Activated CD8-positive, alpha-beta T cell treated with anti-CD3 and anti-CD28 coated beads, Interleukin-2, amount 10 ng/mL, durations not matched to agents 7 days and 5 days (primary cell): ENCODE measurements at places on chromosomes 4 and X. TPM values are rescaled to one million over a fixed set of nuclear protein-coding genes. Genes with fewer than 3 reads are reported as not detected.

DCLK2 gene
- total RNA-seq: not detected

FRAS1 gene
- 0.08 TPM for total RNA-seq

CT83 gene
- total RNA-seq: not detected

RAB41 gene
- not detected for total RNA-seq

DNA sequence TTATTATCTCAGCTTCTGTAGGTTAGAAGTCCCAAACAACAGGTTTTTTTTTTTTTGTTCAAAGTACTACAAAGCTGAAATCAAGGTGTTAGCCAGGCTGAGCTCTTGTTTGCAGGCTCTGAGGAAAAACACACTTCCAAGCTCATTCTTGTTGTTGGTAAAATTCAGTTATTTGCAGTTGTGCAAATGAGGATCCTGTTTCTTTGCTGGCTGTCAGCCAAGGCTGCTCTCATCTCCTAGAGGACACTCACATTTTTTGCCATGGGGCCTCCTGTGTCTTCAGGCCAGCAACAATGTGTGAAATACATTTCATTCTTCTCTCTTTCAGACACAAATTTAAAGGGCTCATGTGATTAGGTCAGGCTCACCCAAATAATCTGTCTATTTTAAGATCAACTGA, 60.3 kb upstream of the HSD17B10 start:
- H3K27me3 ChIP-seq: peaks cover 6% of the 10 kb centered on the region
- no peaks in the 10 kb centered on the region for H3K4me1 ChIP-seq
- H3K27ac ChIP-seq: no peak overlapping the region
- no peaks in the 10 kb centered on the region for H3K36me3 ChIP-seq
- no peak for DNase-seq

DNA sequence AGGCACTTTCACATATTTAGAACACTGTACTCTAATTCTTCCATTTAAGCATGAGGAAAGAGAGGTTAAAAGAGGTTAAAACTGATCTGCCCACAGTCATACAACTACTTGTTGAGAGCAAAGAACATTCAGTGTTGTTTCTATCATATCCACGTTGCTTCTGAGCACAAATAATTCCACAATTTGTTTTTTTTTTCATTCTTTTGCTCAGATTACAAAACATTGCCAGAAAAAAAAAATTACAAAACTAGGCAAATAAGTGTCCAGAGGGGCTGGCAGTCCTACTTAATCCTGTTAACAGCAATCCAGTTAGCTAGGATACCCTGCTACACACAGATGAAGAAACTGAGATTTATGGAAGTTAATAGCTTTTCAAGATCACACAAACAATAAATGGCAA, 6.3 kb upstream of the USP53 start:
- peaks cover 35% of the 10 kb centered on the region for H3K4me1 ChIP-seq
- H3K36me3 ChIP-seq: peaks cover 4% of the 10 kb centered on the region
- DNase-seq: no peak
- H3K4me3 ChIP-seq: no peak overlapping the region
- no peaks in the 10 kb centered on the region for H3K27me3 ChIP-seq
- no peak overlapping the region for H3K27ac ChIP-seq

DNA sequence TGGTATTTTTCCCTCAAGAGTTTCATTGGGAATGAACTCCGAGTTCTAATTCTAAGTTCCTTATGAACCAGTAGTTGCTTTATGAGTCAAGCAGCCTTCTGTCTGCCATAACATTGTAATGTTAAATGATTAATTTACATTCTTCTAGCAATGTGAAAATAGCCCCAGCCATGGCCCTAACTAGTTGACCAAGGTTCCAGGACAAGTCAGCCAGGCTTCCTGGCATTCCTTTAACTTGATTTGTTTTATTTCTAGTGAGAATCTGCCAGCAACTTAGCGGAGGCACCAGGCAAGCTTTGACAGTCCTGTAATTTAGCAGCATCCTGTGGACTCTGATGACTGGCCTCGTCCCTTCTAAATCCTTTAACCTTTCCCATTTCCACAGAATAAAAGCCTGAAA, 69.0 kb downstream of the GLRA2 start:
- H3K27me3 ChIP-seq: no peaks in the 10 kb centered on the region
- H3K4me3 ChIP-seq: no peak overlapping the region
- no peaks in the 10 kb centered on the region for H3K36me3 ChIP-seq
- DNase-seq: no peak

DNA sequence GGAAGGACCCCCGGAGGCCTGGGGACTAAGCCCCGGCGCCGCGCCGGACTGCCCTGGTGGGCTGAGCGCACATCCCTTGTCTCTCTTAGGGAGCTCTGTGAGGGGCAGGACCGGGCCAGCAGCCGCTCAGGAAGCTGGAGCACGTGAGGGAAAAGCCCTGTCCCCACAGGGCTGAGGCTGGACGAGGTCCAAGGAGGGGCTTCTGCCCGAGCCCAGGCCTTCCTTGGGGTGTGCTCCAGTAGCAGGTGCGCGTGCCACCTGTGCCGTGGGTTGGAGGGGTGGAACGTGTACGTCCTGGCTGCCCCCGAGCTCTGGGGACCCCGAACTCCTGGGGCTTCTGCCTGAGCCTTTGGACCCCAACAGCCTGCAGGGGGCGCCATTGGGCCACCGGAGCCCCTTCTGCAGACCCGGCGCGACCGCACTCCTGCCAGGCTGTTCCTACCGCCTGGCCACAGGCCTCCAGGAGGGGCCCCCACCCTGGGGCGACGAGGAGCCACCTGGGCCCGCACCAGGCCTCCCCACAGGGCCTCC, 27.2 kb downstream of the TACC3 start:
- H3K4me1 ChIP-seq: peaks cover 14% of the 10 kb centered on the region
- no peak overlapping the region for H3K27ac ChIP-seq
- H3K27me3 ChIP-seq: no peaks in the 10 kb centered on the region
- no peak overlapping the region for H3K4me3 ChIP-seq

DNA sequence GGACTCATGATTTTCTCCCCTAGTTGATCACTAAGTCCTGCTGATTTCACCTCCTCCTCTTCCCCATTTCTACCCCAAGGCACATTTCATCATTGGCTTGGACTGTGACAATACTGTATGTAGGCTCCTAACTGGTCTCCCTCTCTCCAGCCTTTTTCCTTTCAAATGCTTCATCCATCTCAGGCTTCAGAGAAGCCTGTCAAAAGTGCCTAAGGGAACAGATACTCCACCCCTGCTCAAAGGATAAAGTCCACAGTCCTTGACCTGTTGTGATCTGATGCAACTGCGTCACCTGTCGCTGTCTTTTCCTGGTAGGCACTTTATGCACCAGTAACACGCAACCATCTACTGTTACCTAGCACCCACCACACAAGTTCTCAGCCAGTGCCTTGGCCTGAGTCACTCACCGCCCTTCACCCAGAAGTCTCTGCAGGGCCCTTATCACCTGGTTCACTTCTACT, 12.8 kb downstream of the SCARB2 start:
- no peak overlapping the region for H3K4me3 ChIP-seq
- H3K36me3 ChIP-seq: no peaks in the 10 kb centered on the region
- DNase-seq: no peak
- H3K27ac ChIP-seq: no peak overlapping the region
- H3K4me1 ChIP-seq: peaks cover 40% of the 10 kb centered on the region

- no peak overlapping the region for H3K27ac ChIP-seq
- DNase-seq: no peak
- no peaks in the 10 kb centered on the region for H3K4me1 ChIP-seq
- no peaks in the 10 kb centered on the region for H3K36me3 ChIP-seq
- H3K4me3 ChIP-seq: no peak overlapping the region
These were observed 795 bp downstream of the DCAF12L1 start for GRCh38 chrX:126551725-126552312.
